ENCODE measurements at places on chromosomes 13 and 19.

DNA sequence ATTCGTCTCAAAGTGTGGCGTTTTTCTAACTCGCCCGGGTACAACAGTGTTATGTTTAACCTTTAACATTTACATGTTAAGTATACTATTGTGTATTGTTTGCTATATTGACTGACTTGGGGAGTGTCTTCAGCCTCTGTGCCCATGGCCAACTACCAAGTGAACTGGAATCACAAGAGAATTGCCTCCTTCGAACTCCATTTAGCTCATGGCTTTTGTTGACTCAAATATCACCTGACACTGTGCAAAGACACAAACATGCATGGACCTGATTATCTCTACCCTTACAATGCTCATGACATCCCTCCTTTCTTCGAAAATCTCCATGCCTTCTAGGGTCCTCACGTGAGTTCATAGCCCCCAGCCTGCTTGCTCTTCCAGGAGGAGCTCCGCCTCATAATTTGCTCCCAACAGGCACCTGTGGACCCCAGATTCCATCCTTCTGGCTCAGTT lies 704 bp downstream of the ZNF814 start:
- peak; percentile 54 for DNase-seq

GRCh38 chr13:46232281-46232680 lies 20.6 kb downstream of the LRRC63 start:
- DNase-seq, result no peak

DNA sequence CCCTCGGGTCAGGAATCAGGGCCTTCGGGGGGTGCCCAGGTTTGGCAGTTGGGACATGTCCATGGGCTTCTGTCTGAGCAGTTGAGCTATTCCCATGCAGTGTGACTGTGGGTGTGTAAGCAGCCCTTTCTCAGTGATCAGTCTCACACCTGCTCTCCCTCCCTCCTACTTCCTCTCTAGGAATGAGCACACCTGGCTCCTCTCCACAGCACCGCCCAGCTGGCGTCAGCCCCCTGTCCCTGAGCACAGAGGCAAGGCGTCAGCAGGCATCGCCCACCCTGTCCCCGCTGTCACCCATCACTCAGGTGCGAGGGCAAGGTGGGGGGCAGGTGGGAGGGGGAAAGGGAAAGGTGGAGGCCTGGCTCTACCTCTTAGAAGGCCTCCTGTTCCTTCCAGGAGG lies 25.9 kb downstream of the COMP start:
- peak; percentile 50 for DNase-seq

GRCh38 chr13:110400786-110401533 lies 93.9 kb downstream of the COL4A2 start:
- DNase-seq, result no peak

GRCh38 chr13:70408865-70409264 lies 300.6 kb upstream of the KLHL1 start:
- peak; percentile 66 for DNase-seq

DNA sequence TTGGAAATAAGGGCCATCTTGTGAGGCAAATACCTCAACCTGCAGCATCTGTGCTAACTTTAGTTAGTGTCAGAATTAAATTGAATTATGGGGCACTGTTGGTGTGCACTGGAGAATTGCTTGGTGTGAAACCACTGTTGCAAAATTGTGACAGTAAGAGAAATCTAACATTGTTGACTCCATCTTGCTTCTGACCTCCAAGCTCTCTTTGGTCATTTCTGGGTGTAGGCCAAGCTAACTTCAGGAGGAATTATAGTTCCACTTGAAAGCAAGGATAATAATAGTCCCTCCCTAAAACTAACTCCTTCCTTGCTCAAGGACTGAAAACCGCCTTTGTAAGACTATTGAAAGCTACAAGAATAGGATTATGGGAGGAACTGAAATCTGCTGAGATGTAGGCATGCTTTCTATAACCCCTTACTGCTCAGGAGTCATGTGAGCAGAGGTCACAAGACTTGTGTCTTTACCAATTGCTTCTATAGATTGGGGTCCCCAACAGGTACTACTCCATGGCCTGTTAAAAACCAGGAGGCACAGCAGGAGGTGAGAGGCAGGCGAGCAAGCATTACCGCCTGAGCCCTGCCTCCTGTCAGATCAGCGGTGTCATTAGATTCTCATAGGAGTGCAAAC lies 24.9 kb upstream of the GAS6 start:
- DNase-seq, result no peak

GRCh38 chr19:48303367-48303766 lies 22.0 kb upstream of the EMP3 start:
- no peak for DNase-seq

DNA sequence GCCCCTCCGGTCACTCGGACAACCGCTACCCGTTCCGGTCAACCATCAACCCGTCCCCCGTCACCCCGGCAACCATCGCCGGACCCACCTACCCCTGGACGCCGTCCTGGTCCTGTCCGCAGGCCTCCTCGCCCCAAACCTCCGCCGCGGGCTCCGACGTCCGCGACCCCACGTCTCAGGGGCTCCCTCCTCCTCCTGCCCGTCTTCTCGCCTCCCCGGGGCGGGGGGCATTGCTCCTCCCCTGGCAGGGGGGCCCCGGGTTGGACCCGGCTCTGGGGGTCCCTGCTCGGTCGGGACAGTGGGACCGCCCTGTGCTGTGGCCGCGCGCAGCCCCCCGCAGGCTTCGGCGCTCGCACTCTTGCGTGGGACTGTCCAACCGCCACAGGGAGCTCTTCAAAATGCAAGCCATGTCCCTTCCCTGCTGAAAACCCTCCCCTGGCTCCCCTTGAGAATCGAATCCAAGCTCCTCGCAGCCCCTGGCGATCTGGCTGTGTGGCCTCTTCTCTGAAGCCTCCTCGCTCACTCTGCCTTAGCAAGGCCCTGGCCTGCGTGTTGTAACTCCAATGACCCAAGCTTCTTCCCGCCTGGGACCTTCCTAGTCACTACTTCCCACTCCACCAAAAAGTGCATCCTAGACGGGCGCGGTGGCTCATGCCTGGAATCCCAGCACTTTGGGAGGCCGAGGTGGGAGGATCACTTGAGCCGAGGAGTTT lies 8.4 kb downstream of the EPHX3 start:
- DNase-seq, result no peak

DNA sequence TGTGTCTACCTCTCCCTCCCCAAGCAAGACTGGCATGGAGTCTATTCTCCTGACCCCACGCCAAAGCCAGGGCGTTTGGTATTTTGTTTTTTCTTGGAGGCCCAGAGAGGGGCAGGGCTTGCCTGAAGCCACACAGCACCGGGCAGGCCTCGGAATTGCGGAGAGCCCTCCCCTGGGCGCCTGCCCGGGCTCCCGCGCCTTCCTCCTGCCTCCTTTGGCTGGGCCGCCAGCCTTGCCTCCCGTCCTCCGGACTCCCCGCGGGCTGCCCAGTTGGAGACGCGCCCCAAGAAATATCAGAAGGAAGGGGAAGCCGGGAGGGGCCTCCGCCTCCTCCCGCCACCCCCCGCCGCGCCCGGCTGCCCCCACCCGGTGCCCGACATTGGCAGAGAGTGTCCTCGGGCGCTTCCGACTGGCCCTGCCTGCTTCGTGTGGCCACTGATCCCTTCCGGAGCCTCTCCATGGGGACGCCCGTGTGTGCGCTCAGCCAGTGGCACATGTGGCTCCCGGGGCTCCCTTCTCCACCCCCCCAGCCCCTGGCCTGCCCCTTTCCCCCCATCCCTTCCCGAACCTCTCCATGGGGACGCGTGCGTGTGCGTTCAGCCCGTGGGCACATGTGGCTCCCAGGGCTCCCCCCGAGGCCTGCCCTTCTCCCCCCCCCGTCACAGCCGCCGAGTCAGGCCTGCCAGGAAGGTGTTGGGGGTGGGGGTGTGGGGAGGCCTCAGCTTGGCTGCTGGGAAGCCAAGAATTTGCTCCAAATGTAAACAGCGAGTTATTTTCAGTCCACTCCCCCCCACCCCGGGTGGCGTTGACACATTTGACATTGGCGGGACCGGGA lies 37.3 kb downstream of the NFIC start:
- no peak for DNase-seq

DNA sequence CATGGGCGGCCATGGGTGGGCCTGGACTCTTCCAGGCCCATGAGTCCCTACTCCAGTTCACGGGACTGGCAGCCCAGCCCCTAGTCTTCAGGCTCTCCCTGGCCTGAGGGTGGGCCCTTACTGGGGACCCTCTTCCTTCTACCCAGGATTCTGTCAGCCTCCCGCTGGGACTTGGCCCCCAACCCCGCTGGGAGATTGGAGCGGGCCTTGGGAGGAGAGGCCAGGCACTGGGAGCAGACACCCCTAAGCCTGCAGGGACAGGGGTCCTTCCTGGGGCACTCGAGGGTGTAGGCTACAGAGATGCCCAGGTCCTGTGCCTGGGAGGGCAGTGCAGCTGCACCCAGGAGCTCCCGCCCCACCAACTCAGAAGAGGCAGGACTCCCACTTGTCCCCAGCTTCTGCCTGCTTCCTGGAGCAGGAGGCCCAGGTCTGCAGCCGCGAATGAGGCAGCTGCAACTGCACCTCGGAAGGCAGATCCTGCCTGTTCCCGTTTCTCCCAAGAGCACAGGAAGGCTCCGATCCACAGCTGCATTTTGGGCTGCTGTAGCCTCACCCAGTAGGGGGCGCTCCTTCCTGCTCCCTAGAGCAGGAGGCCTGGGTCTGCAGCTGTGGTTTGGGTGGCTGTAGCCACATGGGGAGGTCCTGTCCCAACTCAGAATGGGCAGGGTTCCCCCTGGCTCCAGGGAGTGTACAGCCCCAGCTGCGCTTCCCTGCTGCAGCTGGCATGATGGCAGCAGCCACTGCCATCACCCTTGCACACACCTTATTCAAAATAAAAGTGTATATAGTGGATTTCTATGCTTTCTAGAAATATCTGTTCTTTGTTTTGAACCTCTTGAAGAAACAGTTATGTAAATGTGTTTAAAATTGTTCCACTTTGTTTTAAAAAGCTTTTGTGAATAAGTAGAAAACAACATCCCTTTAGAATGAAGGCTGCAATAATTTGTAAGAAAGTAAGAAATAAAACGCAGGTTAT lies 46.8 kb downstream of the TEX26 start:
- no peak for DNase-seq

DNA sequence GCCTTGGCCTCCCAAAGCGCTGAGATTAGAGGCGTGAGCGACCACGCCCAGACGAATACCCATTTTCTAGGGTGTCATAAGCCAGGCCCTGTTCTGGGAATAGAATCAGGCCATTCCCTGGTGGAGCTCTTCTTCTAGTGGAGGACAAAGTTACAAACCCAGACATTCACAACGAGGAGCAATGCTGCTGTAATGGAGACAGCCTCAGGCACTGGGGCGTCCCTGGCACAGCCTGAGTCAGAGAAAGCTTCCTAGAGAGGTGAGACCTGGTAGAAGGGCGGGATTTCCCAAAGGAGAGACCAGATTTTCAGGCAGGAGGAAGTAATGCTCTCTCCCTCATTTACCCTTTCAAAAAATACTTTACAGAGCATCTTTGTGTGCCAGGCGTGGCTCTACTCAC lies 12.7 kb downstream of the PRKCG start:
- DNase-seq, result peak; percentile 55

- DNase-seq, result peak; percentile 17
Observed at GRCh38 chr13:109465148-109465547, 321.2 kb downstream of the IRS2 start.

GRCh38 chr19:31317570-31317969 lies 31.7 kb downstream of the TSHZ3 start:
- no peak for DNase-seq

DNA sequence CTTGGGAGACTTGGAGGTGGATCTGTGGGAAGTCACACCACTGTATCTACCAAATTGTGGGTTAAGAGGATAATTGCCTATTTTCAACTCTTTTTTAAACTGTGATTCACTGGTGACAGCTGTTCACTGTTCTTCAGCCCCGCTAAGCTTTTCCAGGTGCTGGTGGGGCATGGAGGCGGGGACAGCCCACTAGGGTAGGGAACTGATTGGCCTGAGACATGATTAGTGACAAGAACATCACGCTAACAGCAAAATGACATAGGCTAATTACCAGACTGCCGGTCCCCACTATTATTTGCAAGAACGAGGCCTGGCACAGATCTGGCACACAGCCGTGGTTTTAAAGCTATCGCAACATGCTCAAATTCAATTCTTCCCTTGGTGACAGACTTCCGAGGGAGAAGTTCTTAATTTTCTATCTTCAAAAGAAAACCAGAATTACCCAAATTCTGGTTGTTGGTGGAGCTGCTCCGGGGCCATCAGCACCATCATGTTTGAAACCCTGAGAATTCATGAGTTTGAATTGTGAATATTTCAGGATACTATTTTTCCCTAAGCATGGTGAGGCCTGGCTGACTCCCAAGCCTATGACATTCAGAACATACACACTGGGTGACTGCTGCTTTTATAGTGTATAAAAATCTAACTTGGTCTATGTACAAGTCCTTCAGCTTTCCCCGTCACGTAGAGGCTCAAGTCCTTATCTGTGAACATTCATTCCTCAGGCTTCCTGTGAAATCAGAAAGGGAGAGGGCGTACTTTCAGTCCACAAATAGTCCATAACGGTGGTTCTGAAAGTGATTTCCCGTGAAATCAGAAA lies 17.9 kb downstream of the DOCK9 start:
- DNase-seq, result no peak

DNA sequence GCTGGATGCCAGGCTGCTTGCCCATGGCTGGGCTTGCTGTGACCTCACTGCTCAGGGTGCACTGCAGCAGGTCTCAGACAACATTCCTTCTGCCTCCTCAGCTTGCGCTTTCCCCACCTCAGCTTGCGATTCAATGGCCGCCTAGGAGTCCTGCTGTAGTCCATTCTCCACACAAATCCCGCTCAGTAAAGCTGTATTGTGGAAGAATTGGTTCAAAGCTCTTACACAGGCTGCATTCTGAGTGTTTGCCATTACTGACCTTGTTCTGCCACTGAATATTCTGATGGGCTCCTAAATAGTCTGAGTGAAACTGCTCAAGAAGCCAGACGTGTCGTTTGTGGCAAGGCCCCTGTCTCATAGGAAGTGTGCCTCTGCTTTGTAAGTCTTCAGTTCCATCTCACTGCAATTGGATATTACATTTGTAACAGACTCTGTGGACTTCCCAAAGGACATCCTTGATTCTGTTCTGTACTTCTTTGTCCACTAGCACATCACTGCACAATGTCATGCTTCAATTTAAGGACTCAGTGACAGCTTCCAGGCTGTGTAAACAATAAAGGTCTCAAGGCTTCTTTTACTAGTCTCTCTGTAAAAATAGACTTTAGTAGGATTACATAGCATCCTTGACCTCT lies 49.8 kb downstream of the KATNAL1 start:
- DNase-seq, result no peak

DNA sequence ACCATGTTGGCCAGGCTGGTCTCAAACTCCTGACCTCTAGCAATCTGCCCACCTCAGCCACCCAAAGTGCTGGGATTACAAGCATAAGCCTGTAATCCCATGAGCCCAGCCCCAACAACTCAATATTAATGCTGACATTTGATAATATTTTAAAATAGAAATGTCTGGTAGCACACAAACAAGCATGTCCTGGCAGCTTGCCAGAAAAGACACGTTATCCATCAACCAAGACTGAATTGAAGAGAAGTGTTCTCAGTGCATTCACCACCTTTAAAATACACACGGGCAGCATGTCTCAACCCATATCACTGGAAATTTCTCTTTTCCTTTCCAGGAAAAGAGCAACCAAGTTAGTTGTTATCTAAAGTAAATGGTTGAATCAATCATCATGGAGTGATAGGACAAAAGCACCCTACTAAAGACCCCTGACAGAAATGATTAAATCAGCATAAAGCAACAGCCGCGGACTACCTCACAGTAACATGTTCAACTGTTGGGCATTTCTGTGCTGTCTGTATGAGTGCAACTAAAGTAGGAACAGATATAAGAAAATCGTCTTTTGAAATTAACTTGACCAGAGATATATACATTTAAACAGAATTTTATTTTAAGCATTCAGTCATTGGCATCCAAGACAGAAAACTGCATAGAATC lies 25.0 kb downstream of the LHFPL6 start:
- peak; percentile 18 for DNase-seq

Measured in bronchial epithelial cell (primary cell).